ENCODE measurements at places on chromosomes 7 and 10.

DNA sequence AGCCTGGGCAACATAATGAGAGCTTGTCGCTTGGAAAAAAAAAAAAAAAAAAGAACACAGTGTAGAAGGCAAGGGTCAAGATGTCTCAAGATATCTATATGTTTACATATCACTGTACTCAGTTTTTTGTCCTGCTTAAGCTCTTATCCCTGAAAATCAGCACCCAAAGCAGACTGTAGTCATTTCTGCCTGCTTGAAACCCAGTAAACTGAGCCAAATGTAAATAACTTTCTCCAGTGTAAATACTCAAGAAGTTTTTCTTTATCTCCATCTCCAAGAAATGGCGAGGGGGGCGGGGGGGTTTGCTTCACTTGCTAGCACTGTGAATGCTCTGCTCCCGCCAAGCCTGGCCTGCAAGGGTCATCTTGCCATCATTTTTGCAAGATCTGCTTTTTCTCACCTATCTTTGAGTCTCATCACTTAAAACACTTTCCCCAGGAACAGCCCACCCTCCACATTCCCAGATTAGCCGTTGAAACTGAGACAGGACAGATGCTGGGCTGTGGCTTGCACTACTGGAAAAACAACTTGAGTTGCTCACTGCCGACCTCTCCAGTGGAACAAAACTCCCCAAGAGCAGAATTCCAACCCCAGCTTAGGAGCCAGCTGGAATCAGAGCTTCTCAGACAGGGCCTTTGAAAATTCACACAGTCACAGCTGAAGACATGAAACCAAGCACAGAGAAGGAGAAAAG lies 54.6 kb downstream of the AFAP1L2 start:
- no peak for DNase-seq

DNA sequence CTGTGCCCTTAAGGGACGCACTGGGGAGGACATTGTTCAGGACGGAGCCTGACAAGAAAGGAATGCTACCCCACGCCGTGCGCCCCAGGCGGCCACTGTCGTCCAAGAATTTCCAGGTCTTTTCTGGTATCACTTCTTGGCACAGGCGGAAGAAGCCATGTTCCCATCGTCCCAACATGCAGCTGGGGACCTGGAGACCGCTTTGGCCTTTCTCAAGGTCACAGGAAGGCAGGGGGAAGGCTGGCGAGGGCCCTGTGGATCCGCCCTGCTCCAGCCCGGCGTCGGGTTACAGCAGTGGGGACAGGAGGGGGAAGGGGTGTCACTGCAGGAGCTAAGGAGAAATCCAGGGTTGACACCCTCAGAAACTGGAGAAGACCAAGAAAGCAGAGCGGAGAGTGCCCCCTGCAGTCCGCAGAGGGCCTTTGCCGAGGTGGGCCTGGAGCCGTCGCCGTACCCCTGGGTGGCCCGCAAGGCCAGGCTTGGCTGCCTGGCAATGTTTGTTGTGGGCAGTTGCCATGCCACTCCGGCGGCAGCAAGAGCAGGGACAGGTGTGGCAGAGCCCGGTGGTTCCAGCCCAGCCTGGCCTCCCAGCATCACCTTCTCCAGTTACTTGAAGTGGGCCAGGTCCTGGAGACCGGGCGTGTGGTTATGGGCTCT lies 104.1 kb downstream of the LHPP start:
- DNase-seq = peak; percentile 78

GRCh38 chr7:138565451-138566114 lies 105.5 kb downstream of the TRIM24 start:
- no peak for DNase-seq

GRCh38 chr7:129553899-129554461 lies 51.6 kb downstream of the SMKR1 start:
- DNase-seq = no peak

DNA sequence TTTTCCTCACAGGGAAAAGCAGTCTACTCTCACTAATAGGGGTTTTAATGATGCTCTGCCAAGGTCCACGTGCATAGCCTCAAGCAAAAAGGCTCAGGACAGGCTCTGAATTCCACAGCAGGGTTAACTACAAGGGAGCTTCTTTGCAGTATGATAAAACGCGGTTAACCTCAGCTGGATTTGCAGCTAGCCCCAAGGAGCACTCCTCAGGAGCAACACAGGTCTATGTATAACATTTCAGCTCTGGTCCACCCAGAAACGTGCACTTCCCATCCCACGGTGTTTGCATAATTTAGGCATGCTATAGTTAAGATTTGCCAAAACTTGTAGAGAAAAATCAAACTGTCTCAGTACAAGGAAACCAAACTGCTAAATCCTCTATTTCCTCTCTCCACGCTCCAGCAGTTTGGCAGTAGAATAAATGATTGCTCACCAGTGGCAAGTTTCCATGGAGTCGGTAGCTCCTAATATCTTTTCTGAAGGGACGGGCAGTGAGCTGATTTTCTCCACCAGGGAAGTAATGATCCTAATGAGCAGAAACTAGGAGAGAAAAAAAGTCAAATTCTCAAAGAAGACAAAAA lies 13.1 kb upstream of the ASB4 start:
- no peak for DNase-seq
